Type B pancreatic cell (in vitro differentiated cells): ENCODE measurements at places on chromosomes 16 and 17.

DNA sequence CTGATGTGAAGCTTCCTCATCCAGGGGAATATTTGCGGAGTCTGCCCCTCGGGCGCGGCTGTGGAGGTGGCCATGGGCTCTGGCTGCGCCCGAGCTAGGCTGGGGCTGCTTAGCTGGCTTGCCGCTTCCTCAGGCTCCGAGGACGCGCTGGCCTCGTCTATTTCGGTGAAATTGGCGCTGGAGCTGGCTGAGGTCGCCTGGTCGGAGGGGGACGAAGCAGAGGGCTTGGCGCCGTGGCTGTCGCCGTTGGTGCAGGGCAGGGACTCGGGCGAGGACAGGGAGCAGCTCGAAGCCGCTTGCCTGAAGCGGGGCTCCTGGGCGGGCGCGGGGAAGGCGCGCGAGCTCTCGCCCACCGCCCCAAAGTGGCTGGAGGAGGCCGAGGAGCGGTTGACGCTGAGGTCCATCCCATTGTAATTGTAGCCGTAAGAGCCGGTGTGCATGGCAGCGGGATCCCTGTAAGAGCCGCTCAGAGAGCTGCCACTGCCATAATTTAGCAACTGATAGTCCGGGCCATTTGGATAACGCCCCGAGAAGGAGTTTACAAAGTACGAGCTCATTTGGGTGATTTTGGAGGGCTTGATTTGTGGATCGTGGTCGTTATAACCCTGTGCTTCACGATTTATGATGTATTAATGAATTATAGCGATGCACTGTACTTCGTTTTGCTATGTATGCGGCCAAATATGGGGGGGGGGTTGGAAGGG lies at the start of gene HOXB5:
Gene HOXB5, minus strand, starts transcription at position 654 of the 704 bp plus-strand sequence. Its CDS starts 97 bp downstream, at position 557.
- no peak for DNase-seq

GRCh38 chr16:53629151-53629550 lies 74.5 kb downstream of the RPGRIP1L start:
- no peak for DNase-seq

GRCh38 chr17:77128896-77129567 lies 11.7 kb upstream of the SEC14L1 start:
- DNase-seq = no peak

GRCh38 chr17:881778-882177 lies 97.8 kb downstream of the NXN start:
- no peak for DNase-seq

- DNase-seq = peak; percentile 76
Observed at GRCh38 chr17:385178-385835, 32.7 kb upstream of the RPH3AL start.

- peak; percentile 91 for DNase-seq
Observed at GRCh38 chr16:2474877-2475412, at the start of gene TBC1D24. TSS of gene TBC1D24 (plus strand) at chr16:2475127. CDS start at chr16:2496149, 21,022 bp downstream.

- no peak for DNase-seq
Observed at GRCh38 chr17:39001703-39002637, 34.8 kb upstream of the FBXO47 start.

DNA sequence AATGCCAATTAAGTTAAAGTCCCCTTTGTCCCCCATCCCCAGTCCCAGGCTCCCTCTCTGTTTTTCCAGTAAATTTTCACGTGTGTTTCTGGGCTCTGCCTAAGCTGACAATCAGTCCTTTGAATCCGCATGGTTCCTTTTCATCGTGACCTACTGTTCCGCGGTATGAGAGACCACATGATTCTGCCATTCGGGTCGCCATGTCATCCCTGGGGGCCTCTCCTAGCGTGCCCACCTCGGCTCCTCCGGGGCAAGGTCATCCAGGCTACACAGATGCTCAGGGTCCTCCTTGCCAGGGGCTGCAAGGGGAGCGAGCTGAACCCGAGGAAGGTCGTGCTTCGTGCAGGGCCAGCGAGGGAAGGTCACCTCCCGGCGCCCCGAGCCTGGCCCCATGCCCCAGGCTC lies 157.6 kb downstream of the RAB11FIP4 start:
- DNase-seq = no peak

GRCh38 chr17:77446940-77447634 lies 306.3 kb downstream of the SEC14L1 start:
- DNase-seq = no peak

DNA sequence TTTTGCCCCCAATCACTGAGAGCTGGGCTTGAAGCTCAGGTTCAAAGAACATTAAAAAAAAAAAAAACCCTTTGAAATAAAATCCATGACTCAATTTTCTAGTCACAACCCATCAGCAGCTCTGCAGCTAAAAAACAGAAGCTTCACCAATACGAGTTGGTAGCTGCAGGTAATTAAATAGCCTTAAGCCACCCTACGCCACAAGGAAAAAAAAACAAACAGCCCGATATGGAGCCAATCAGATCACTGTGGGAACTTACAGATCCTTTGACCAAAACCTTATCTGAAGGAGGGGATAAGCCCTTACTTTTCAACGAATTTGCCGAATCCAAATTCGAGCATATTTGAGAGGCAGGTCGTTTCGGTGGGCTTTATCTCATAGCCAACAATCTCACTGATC lies 69.3 kb downstream of the DNAH3 start:
- no peak for DNase-seq

DNA sequence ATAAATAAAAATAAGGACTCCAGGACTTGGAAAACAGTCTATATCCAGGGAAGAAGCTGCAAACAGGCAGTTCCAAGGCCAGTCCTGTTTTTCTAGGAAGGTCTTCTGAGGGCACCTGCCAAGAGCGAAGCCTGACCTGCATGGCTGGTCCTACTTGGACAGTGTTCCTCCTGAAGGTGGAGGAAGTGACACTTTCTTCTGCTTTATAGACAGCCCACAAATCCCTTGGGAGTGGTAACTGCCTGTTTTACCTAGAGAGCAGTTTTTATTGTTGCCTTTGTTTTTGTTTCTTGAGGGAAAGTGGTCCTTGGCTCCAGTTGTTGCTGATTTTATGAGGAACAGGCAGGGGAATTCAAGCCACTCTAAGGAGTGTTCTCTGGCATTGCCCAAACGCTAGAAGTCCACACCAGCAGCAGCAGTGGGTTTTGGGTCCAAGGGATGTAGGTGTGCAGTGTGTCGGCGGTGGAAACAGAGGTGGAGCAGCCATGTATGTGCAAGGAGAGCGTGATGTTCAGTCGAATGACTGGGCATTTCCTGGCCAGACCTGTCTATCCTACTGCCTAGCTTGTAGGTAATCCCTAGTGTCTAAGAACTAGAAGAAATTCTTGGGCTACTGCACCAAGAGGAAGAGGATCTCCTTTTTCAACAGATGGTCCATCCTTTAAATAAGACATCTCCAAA lies 35.3 kb downstream of the LDHD start:
- no peak for DNase-seq

- DNase-seq = no peak
Observed at GRCh38 chr17:11138023-11138422, 103.0 kb upstream of the SHISA6 start.

GRCh38 chr16:85377388-85378144 lies 235.6 kb upstream of the GSE1 start:
- no peak for DNase-seq

DNA sequence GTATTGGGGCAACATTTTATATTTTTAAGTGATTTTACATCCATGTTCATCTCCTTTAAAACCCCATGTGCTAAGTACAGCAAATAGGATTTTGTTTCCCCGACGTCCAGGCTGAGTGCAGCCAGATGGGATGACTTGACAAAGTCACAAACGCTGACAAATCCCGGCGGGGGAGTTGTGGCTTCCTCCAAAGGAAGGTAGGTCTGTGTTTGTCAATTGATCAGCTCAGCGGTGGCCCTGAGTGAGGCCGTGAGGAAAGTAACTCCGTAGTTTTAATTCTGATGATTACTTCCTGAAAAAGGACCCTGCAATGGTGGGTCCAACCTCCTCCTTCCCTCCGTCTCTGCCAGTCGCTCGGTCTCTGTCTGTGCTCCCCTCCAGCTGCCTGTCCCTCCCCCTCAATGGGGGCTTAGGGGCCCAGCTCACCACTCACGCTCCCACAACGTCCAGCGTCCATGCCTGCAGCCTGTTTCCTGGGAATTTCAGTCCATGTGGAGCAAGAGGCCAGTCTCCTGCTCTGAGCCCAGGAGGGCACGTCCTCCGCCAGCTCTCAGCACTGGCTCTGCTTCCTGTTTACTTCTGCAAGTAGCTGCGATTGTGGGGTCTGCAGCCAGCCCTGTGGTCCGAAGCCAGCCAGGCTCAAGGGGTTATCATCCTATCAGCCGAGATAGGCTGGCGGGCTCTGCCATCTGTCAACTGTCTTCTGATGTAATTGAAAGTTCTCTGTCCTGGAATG lies 209.4 kb upstream of the FOXF1 start:
- no peak for DNase-seq

GRCh38 chr17:81272616-81273015 lies 22.5 kb downstream of the SLC38A10 start:
- no peak for DNase-seq

- DNase-seq = no peak
Observed at GRCh38 chr17:76544546-76545365, 4.9 kb downstream of the PRCD start.

DNA sequence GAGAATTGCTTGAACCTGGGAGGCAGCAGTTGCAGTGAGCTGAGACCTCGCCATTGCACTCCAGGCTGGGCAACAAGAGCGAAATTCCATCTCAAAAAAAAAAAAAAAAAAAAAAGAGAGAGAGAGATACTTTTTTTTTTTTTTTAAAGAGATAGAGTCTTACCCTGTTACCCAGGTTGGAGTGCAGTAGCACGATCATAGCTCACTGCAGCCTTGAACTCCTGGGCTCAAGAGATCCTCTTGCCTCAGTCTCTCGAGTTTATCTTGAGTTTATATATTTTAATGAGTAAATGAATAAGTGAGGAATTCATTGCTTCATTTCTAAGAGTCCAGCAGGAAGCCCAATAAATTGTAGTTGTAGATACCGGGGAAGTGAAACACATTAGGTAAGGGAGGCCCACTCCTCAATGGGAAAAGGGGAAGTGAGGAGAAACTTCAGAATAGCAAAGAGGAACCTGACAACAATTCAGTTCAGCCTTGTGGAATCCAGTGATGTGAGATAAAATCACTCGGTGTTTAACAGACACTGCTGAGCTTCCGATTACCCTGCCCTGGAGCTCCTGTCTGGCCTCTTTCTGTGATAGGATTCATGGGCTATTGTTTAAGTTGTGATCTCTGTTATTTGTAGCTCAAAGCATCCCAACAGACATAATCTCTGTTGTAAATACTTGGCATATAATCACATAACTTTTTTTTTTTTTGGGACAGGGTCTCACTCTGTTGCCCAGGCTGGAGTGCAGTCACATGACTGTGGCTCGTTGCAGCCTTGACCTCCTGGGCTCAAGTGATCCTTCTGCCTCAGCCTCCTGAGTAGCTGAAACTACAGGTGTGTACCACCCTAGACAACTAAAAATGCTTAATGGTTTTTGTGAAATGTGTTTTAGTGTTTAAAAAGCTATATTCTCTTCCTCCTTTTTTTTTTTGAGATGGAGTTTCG lies 15.8 kb upstream of the ITGAM start:
- DNase-seq = no peak

DNA sequence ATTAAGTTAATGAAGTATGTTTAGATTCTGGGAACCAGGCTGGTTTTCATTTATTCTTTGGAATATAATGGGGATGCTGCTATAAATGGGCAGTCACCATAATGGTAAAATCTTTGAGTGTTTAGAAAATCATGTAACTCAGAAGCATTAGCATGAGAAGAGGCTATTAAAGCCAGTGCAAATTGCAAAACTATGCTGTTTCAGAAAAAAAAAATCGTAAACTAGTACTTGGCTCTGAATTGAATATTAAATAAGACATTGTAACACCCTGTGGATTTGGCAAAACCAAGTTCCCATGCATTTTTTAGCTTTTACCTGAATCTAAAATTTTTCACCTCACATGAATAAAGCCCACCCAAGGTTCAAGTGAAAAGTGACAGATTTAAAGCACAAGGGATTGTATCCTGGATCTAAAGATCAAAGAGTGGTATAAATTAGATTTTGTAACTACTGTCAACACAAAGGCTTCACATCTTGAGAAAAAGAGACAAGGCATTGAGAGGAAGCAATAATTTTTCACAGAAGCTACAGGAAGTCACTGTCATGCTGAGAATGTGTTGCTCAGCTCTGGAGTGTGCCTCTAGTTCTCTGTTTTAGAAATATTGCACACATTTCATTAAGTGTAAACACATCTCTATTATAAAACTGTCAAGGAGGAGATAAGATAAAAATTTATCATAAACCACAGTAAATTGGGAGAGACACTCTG lies 142.2 kb downstream of the ABCA8 start:
- DNase-seq = no peak

DNA sequence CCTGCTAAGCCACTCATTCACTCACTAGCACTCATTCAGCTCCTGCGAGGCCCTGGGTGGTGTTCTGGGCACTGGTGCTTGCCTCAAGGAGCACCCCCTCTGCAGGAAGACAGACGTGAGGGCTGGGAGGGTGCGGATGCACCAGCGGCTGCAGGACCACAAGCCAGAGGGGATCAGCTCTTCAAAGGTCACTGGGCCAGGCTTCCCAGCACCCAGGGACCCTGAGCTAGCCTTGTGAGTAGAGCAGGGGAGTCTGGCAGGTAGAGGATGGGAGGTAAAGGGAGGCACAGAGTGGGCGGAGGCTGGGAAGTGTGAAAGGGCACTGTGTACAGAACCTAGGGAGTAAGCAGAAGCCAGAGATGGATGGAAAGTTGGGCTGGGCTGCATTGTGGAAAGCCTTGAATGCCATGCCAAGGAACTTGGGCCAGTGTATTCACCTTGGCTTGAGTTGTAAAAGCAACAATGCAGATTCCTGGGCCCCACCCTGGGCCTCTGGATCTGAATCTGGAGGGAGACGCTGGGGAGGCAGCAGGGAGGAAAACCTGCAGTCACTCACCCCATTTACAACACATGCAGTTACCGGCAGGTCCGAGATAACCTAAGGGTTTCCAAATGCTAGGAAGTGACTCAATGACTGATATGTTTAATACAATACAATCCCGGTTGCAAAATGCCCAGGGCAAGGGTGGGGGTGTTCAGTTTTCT lies 1.7 kb downstream of the IL4R start:
- no peak for DNase-seq

- no peak for DNase-seq
Observed at GRCh38 chr17:30396129-30396528, 17.4 kb downstream of the CPD start.

DNA sequence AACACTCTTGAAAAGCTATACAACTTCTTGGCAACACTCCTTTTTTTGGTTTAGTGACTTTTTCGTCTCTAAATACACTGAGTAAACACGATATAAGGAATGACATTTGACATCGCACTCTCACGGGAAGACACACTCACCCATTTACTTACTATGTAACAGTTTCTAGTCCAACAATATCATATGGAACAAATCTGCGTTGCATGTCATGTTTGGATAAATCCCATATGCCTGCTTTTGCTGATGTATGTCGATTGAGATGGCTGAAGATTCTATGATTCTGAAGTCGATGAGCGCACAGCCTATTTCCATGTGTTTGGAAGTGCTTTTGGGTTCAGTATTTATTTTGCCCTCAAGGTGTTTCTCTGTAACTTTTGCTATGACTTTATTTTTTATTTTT lies 18.2 kb downstream of the ITGAE start:
- DNase-seq = no peak
